ENCODE measurements at places on chromosomes 6 and 20.

GRCh38 chr6:79028641-79029314 is 49.3 kb downstream of the PHIP start:
- DNase-seq, result no peak

DNA sequence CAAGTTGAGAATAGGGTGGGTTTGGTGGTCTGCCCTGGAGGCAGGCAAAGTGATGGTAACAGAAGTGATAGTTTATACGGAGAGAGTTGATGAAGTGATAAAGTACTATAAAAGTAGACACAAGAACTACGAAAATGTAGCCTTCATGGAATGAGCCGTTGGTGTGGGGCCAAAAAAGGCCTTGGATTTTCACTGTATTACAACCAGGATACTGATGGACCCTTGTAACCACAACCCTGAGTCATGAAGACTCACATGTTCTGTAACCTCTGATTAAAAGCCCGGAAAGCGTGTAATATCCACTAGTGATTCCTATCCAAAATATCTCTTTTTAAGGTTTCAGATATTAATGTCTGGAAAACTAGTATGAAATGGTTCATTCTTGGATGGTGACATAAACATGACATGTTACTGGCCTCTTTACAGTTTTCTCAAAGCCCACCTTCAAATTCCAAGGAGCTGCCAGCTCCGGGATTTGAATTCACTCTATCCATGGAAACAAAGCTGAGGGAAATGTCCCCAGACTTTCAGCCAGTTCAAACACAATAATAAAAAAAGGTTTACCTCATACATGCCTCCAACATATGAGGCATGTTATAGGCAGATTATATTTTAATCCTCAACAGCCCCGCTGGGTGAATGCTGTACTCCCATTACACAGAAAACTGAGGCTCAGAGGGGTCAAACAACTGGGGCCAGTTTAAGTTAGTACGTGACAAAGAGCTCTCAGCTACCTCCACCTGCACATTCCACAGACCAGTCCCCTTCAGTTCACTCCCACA is 55.4 kb downstream of the MRPL14 start:
- no peak for DNase-seq

DNA sequence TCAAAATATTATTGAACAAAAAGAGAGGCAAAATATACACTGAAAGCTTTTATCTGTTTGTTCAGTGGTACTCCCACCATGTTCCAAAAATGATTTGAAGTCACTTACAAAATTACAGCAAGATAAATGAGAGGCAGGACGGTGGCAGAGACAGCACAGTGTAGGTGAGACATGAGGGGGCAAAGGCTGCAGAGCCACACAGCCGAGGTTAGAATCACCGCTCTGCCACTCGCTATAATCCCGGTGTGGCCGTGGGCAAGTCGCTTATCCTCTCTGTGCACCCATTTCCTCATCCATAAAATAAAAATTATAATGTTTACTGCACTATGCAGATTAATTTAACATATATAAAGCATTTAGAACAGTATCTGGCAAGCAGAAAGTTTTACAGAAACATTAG is 140.1 kb upstream of the BEND6 start:
- DNase-seq, result no peak

GRCh38 chr20:35215066-35215956 is 11.2 kb upstream of the MMP24 start:
- DNase-seq, result no peak

DNA sequence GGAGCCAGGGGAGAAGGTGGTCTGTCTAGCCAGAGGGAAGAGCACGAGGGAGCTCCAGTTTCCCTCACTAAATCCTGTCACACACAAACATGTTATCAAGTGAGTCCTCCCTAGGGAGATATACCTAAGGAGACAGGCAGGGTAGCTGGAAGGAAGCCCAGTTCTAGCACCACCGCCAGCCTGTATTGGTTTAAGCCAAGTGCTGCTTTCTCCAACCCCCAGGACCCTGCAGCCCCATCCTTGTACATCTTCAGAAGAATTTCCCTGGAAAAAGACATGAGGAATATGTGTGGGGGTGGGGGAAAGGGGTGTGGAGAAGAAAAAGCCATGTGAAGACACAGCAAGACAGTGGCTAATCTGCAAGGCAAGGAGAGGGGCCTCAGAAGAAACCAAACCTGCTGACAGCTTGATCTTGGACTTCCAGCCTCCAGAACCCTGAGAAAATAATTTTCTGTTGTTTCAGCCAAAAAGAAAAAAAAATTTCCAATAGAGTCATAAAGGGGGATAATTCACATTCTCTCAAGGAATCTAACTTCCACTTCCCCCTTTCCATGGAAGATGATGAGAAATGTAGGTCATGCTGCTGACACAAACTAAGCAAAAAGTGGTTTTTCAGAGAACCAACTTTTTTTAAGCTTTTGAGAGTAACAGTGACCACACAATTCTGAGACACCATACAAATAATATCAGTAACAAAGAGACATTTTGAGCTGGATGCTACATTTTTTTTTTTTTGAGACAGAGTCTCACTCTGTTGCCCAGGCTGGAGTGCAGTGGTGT is 103.2 kb upstream of the PRDM1 start:
- peak; percentile 68 for DNase-seq

- peak; percentile 66 for DNase-seq
These were observed 2.9 kb downstream of the RIPOR2 start for GRCh38 chr6:24932832-24933231.

DNA sequence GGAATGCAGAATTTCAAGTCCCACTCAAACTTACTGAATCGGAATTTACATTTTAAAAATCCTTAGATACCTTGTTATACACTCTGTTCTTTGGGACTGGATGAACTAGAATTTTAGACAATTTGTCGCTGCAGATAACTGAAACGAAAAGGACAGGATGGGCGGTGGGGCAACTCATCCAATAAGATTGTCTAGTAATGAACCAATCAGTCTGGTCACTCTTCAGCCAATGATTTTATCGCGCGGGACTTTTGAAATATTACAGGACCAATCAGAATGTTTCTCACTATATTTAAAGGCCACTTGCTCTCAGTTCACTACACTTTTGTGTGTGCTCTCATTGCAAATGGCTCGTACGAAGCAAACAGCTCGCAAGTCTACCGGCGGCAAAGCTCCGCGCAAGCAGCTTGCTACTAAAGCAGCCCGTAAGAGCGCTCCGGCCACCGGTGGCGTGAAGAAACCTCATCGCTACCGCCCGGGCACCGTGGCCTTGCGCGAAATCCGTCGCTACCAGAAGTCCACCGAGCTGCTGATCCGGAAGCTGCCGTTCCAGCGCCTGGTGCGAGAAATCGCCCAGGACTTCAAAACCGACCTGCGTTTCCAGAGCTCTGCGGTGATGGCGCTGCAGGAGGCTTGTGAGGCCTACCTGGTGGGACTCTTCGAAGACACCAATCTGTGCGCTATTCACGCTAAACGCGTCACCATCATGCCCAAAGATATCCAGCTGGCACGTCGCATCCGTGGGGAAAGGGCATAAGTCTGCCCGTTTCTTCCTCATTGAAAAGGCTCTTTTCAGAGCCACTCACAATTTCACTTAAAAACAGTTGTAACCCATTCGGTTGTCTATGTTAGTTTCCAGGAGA is 41.9 kb upstream of the HFE start:
- peak; percentile 96 for DNase-seq

DNA sequence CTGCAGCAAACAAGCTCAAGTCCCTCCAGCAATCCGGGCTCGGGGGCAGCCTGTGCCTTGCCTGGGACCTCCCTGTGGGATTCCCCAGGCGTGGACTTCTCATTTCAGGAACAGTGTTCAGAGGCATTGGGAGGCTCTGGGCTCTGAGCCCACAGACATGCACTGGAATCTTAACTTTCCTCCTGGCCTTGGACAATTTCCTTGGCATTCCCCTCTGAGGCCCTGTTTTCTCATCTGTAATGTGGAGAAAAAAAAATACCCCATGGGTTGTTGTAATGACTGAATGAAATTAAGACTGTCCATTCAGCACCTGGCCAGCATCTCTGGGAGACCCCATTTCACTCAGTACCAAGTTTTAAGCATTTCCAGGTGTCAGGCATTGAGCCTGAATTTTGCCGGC is 17.6 kb downstream of the BPIFB4 start:
- DNase-seq, result no peak

DNA sequence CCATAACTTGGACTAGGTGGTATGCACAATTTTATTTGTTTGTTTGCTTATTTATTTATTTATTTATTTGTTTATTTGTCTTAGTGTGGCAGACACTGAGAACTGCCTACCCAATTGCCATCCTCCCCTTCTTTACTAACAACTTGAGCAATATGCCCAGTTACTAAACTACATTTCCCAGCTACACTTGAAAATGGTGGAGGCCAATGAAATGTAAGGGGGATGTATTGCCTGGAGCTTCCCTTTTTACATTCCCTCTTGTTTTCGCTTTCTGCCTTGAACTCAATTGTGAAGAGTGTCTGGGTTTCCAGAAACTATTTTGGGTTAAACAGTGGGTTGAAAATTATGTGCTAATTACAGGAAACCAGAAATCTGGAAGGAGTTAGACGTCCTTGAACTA is 152.7 kb upstream of the FKBP1C start:
- no peak for DNase-seq

DNA sequence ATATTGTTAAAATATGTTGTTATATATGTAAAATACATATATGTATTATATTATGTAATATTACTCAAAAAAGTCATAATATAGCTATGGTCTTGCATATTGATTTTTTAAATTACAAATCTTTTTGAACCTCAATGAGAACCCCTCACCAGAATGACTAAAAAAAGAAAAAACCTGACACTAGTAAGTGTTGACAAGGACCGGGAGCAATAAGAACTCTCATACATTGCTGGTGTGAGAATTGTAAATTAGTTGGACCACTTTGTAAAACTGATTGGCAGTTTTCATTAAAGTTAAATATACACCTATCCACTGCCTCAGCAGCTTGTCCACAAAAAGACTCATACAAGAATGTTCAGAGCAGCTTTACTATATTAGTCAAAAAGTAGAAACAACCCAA is 280.0 kb downstream of the BMP7 start:
- DNase-seq, result no peak

- peak; percentile 59 for DNase-seq
These were observed 22.5 kb downstream of the KLHL32 start for GRCh38 chr6:96947055-96947454.

DNA sequence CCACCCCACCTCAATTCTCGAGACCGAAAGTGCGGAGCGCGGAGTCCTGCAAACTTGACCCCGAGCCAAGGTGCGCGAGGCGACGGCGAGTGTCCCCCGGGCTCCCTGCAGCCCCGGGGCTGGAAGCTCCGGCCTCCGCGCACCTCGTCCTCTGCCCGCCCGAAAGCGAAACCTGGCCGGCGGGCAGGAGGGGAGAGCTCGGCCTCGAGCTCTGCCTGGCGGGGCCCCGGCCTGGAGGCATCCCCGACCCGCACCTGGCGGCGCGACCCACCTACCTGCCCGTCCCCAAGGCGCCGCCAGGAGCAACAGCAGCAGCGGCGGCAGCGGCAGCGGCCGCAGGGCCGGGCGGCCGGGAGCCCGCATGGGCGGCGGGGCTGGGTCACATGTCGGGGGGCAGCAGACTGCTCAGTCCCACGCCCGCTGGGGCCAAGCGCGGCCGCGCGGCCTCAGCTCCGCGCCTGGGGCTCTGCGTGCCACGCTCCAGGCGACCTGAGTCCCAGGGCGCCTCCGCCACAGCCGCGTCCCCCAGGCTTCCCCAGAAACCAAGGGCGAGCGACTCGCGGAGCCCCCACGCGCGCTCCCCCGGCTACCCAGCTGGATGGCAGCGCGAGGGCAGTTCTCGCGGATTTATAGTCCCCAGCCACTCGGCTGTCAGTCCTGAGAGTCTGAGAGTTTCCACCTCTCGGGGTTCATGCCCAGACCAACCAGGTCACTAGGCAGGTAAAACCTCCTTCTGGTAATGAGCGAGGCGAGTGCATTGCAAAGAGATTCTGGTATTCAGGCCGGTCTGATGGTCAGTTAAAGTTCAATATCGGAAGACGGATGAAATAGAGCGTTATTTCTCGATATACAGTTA is at the start of gene IL20RA:
Gene IL20RA, minus strand, starts transcription at position 600 of the 856 bp plus-strand sequence. Its CDS starts 237 bp downstream, at position 363.
- DNase-seq, result peak; percentile 69

GRCh38 chr6:32623693-32624092 is 13.5 kb upstream of the HLA-DQA1 start:
- peak; percentile 76 for DNase-seq

- no peak for DNase-seq
These were observed 1.7 kb upstream of the KIF25 start for GRCh38 chr6:167995731-167996151.

DNA sequence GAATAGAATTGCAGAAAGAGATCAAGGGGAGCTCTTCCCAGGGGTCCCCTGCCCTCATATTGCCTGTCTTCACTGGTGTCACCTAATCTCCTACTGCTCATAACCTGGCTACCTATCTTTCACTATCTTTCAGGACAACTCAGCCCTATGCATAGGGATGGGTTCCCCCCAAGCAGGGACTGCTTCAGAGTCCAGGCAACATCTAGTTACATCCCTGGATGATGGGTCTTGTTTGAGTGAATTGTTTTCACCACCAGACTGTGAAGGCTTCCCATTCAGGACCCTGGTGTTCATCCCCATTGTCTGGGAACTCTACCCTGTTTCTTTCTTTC is 850 bp upstream of the HECA start:
- peak; percentile 62 for DNase-seq

DNA sequence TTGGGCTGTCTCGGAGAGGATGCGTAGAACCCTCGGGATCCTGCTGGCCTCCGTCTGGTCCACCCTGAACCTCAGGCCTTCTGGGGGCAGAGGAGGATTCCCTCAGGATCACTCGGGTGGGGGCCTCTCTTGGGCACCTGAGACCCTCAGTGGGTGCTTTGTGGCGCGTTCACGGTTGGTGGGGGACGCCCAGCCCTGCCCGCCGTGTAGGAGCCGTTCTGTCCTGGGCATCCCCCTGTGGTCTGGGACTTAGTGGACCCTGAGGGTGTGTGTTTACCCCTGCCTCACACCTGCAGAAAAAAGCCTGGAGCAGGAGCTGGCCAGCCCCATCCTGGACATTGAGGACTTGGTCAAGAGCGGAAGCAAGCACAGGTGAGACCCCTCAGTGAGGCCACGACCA is 7.6 kb downstream of the RTEL1 start:
- DNase-seq, result no peak

GRCh38 chr6:163718537-163718936 is 304.0 kb downstream of the QKI start:
- no peak for DNase-seq

DNA sequence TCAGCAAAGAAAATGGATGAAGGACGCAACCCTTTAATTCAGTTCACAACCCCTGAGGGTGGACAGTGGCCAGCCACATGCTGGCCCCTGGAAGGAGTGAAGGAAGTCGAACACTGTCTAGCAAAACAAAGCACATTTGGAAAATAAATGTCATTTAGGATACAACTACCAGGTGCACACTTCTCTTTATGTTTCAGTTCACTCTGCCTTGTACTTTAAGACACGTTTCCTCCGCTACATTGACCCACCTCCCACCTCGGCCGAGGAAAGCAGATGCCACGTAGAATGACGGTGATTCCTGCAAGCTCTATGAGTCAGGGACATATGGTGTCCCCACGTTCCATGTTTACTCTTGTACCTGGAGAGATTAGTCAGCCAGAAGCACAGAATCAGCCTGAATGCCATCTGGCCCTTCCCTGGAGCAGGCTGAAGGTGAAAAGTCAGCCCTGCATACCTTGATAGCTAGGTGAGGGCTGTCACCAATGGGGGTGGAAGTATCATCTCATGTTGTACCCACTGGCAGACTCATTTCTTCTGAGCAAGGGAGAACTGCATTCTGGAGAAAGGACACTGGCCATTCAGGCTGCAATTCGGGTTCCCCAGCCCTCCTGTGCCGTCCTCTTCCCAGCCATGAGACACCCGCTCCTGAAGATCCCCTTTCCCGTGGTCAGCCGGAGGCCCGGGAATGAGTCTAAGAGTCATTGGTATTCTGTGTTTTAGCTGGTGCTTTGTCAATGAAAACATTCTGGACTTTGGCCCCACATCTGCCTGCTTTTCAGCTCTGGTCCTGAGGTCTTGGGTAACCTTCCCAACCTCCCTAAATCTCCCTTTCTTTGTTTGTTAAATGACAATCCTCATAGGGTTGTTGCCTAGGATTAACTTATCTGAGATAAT is 60.6 kb downstream of the FOXA2 start:
- DNase-seq, result no peak

All from activated CD4-positive, alpha-beta T cell treated with anti-CD3 and anti-CD28 coated beads, Interleukin-2, amount 10 ng/mL, durations not matched to agents 24 days and 14 days (primary cell).